T-helper 17 cell (primary cell): ENCODE measurements at places on chromosomes 3 and 15. TPM values are rescaled to one million over a fixed set of nuclear protein-coding genes. Genes with fewer than 3 reads are reported as not detected.

DNA sequence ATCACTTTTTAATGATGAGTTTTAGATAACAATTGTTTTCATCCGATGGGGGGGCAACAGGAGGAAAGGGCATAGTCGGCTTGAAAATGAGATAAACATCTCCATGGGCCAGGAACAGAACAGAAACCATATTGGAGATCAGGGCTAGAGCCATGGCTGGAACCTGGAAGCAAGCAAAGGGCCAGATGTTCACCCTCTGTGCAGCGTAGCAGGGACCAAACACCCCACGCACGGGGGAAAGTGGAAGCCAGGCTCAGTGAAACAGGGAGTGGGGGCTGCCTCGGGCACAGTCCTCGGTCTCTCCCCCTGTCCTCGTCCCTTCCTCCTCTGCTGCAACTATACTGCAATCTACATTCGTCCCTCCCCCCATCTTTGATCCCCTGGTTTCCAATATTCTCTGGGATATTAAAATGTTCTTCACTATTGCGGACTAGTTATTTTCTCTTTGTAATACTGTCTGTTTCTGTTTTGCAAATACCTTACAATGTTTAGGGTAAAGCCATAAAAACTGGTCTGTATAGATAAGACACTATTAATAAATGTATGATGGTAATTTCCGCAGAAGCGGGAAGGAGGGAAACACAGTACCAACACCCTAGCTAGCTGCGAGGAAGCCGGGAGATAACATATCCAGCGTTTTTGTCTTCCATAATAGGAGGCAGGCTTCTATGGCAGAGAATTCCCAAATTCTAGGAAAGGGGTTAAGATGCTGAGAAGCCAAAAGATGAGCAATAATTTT lies 121.5 kb downstream of the XXYLT1 start:
- DNase-seq = no peak

DNA sequence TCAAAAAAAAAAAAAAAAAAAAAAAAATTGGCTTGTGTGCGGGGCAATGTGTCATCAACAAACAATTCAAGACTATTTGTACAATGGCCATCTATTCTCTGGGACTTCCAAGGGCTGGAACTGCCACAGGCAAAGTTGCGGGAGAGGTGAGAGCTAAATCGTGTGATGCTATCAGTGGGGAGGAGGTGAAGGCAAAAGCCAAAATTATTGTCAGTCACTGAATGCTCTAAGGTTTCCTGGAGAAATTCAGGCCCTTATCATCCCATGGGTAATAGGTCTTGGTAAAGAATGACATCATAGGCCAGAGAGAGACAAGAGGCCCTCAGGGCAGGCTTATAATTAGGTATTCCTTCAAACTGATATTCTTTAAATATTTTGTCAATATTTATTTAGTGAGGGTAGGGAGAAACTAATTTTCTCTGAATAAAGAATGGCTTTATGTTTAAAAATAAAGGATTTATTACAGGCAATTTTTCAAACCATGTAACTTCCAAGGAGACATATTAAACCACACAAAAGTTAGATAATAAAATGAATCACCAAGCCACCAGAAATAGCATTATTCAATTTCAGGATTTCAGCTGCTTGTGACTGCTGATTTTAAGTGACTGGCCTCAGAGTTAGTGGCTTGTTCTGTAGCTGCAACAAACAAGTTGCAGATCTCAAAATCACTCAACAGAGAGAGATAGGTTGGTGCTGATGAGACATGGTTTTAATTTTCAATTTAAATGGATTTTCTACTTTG lies 226.3 kb upstream of the MRPL3 start:
- DNase-seq = no peak

Gene POLQ
- total RNA-seq = 0.15 TPM

DNA sequence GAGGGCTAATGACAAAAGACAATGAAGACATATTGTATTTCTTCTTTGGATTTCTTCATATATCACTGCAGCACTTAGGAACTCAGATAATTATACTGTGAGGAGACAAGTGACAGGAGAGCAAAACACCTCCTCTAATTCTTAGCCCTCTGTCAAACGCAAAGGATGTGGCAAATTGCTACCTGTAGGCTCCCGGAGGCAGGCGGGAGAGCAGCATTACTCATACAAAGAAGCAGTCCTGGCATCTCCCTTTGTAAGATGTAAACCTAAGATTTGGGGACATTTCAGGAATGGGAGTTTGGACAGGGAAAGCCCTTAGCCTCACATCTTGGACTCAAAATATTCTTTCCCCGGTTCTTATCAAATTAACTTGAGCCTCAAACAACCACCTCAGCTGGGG lies 460.8 kb downstream of the SOX2 start:
- no peak for DNase-seq

GRCh38 chr3:157533298-157534070 lies 30.3 kb upstream of the VEPH1 start:
- no peak for DNase-seq

- no peak for DNase-seq
These were observed 284.5 kb downstream of the XXYLT1 start for GRCh38 chr3:194986208-194987043.

Gene LMAN1L
- 0.82 TPM for total RNA-seq

- no peak for DNase-seq
These were observed 279.8 kb downstream of the UACA start for GRCh38 chr15:70483513-70483912.

DNA sequence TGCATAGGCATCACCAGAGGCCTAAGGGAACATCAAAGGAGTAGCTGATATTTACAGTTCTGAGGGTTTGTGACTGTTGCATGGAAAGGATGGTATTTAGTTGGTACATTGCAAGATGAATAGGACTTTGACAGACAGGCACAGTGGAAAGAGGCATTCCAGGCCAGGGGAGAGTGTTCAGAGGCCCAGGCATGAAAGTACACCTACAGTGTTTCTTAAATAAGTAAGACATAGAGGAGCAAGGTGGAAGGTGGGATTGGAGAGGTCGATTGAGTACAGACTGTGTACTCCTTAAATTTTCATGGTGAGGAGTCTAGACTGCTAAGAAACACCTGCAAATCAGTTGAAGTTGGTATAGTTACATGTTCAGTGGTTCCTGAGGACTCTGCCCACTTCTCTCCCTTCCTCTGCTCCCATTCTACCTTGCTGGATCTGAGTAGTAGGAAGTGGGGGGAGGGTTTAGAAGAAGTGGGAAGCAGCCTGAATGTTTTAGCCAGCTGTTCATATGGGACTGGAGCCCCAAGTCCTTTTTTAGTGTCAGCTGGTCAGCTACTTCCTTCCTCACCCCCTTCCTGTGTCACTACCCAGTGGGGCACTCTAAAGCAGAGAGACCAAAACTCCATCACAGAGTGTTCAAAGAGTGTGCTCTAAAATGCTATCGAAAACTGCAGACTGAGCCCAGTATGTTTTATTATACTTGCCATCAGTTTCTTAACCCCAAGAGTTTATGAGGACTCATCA lies 14.0 kb downstream of the KLHL18 start:
- no peak for DNase-seq

- no peak for DNase-seq
These were observed 53.7 kb downstream of the NMD3 start for GRCh38 chr3:161274691-161275298.

Gene GABRB3
- not detected for total RNA-seq

Gene ARGFX
- not detected for total RNA-seq

- DNase-seq = no peak
These were observed 19.9 kb downstream of the CCDC14 start for GRCh38 chr3:123941121-123941520.

- DNase-seq = no peak
These were observed 62.8 kb upstream of the KY start for GRCh38 chr3:134713671-134714070.

DNA sequence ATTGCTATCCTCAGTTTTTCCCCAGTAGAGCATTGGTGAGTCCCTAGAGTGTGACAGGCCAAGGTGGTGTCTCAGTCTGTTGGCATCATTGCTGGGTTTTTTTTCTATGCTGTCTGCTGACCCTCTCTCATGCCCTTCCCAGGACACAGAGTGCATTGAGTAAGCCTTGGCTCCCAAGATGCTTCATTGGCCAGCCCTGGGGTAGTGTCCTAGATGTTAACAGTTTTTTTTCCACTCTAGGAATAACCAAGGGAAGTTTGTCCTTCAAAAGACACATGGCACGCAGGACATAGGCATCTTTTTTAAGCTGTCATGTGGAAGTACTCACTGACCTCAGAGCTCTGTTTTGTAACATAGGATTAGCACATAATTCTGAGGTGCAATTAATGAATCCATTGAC lies 19.5 kb downstream of the ADAMTSL3 start:
- no peak for DNase-seq

Gene GOLGA6C
- total RNA-seq = not detected

DNA sequence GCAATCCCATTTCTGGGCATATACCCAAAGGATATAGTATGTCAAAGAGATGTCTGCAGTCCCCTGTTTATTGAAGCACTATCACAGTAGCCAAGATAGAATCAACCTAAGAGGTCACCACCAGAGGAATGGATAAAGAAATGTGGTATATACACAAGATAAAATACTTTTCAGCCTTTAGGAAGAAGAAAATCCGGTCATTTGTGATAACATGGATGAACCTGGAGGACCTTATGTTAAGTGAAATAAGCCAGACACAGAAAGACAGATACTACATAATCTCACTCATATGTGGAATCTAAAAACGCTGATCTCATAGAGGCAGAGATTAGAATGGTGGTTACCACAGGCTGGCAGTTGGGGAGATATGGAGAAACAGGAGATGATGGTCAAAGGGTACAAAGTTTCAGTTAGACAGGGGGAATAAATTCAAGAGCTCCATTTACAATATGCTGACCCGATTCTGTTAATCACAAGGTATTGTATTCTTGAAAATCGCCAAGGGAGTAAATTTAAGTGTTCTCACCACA lies 195.8 kb downstream of the MTHFS start:
- no peak for DNase-seq

DNA sequence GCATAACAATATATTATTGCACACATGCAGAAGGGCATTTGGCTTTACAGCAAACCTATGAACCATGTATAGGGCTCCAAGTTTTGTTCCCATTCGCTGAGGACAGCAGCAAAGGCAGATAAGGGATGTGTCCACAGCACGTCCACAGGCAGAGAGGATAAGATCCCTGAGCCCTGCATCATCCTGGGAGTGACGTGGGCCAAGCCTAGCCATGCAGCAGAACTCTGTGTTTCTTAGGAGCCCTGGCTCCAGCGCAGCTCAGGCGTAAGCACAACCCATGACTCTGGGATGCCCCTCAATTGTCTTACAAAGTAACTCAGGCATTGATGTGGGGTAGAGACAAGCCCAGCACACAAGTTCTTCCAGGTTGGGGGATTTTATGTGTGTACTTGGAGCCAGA lies 194.3 kb upstream of the CTDSPL start:
- DNase-seq = no peak

- DNase-seq = no peak
These were observed 91.5 kb downstream of the IL1RAP start for GRCh38 chr3:190605385-190605784.

- no peak for DNase-seq
These were observed 214.7 kb upstream of the NECTIN3 start for GRCh38 chr3:110856916-110857315.

Gene EIF4E3
- 63.7 TPM for total RNA-seq

Gene MRAS
- 1.6 TPM for total RNA-seq

GRCh38 chr3:120428924-120429323 lies 21.9 kb downstream of the FSTL1 start:
- no peak for DNase-seq

Gene STAB1
- total RNA-seq = 1.7 TPM

DNA sequence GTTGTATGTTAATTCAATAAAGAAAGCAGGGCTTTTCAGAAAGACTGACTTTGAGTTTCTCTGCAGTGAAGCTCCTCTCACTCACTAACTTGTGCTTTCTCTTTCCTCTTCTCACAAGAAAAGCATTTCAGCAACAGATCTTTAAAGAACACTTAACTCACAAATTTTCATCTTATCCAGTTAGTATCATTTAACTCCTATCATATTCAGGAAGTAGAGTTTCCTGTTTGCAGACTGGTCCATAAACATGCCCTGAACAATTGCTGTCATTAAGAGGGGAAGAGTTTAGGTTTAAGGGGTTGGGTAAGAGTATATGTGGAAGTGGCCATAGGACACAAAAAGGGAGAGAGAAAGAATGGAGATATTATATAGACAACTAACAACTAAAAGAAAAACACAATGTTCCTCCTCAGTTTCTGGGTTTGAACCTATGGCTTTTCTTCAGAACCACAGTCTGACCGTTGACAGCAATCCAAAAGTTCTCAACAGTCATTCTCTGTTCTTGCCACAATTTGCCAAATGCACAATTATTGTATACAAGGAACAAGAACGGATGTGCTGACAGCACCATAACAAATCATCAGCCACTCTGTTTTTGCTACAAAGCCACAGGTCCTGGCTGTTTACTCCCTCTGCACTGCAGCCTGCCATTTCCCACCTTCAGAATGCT lies 63.9 kb downstream of the CHAC1 start:
- DNase-seq = no peak

Gene CD200R1
- total RNA-seq = 12.8 TPM

Gene VILL
- total RNA-seq = 21.6 TPM

GRCh38 chr3:81242871-81243270 lies 518.6 kb downstream of the GBE1 start:
- no peak for DNase-seq

Gene CPLX3
- total RNA-seq = not detected

GRCh38 chr15:33587773-33588172 lies 277.0 kb downstream of the RYR3 start:
- no peak for DNase-seq

- no peak for DNase-seq
These were observed 112.2 kb upstream of the FAN1 start for GRCh38 chr15:30791239-30792175.

Gene CPEB1
- 0.50 TPM for total RNA-seq

Gene SOX14
- not detected for total RNA-seq

Gene UBE2E1
- 70.7 TPM for total RNA-seq

GRCh38 chr3:155753038-155753639 lies 8.3 kb upstream of the PLCH1 start:
- no peak for DNase-seq

Gene EPB42
- total RNA-seq = not detected

DNA sequence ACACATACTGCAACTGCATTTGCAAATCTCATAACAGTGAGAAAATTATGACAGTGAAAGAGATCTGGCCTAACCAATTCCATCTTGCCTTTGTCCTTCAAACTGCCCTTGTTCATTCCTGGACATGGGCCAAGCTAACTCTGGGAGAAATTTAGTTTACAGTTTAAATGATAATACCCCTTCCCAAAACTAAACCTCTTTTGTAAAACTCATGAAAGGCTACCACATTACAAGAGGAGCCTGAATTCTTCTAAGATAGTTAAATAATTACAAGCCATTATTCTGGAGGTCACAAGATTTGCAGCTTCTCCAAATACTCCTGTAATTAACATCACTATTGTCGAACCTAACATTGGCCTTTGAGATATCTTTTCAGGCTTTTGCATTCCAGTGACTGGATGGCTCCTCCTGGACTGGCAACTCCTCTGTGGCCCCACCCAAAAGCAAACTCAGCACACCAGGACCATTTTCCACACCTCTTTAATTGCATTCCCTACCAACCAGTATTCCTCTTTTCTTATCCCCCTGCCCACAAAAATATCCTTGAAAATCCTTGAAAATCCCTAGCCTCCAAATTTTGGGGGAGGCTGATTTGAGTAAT lies 8.8 kb upstream of the FAM240A start:
- no peak for DNase-seq

Gene ROPN1
- not detected for total RNA-seq

Gene PYDC2
- not detected for total RNA-seq
